ENCODE measurements at places on chromosomes 12 and 14. TPM values are rescaled to one million over a fixed set of nuclear protein-coding genes. Genes with fewer than 3 reads are reported as not detected.

GRCh38 chr12:131673888-131674257 lies 37.0 kb upstream of the SFSWAP start:
- no peak for DNase-seq

GRCh38 chr14:55114720-55115119 lies 14.3 kb upstream of the LGALS3 start:
- DNase-seq, result no peak

GRCh38 chr14:102902086-102902485 lies 20.4 kb upstream of the AMN start:
- no peak for DNase-seq

- no peak for DNase-seq
These were observed 135.7 kb downstream of the SCARB1 start for GRCh38 chr12:124727922-124728321.

DNA sequence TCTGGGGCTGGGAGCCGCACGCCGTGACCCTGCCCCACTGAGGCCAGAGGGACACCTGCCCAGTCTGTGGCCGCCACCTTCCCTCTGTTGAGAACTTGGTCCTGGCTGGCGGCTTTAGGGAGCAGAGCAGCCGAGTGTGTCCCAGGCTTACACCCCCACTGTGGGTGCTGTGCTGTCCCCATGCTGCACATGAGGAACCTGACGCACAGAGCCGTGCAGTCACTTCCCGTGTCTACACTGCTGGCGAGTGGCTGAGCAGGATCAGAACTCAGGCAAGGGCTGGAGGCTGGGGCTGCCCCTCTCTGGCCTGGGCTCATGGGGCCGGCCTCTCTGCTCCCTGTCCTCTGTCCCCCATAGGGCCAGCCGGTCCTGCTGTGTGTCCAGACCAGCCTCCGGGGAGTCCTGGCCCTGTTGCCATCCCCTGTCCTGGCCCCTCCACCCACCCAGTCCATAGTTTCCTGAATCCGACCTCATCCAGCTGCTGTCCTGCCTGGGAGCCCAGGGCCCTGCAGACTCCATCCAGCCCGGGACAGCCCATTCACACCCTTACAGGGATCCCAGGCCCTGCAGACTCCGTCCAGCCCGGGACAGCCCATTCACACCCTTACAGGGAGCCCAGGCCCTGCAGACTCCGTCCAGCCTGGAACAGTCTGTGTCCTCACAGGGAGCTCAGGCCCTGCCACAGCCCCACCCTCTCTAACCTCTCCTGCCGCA lies 10.3 kb downstream of the FBRSL1 start:
- no peak for DNase-seq

- no peak for DNase-seq
These were observed 284.5 kb upstream of the RTL1 start for GRCh38 chr14:101187816-101188570.

- no peak for DNase-seq
These were observed 98.6 kb downstream of the NEDD1 start for GRCh38 chr12:97005646-97006045.

- no peak for DNase-seq
These were observed 37.4 kb downstream of the PHLDA1 start for GRCh38 chr12:75994069-75994740.

DNA sequence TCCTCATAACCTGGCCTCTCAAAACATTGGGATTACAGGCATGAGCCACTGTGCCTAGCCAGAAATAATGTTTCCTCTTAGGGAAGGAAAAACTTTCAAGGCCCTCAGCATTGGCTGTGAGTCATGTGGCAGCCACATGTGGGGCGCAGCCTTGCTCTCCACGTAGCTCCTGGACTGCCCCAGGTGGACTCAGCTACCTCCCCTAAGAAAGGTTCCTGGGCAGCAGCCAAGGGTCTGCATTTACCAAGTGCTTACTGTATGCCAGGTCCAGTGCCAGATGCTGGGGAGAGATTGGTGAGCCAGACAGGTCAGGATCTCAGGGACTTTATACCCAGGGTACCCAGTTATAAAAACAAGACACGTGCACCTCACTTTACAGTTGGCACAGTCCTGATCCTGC lies 3.7 kb upstream of the TRPV4 start:
- no peak for DNase-seq

GRCh38 chr14:67285876-67286452 lies 44.7 kb downstream of the PALS1 start:
- DNase-seq, result no peak

- DNase-seq, result no peak
These were observed 25.4 kb upstream of the PELI2 start for GRCh38 chr14:56092763-56093162.

- DNase-seq, result no peak
These were observed 8.9 kb upstream of the MORN3 start for GRCh38 chr12:121678305-121678704.

DNA sequence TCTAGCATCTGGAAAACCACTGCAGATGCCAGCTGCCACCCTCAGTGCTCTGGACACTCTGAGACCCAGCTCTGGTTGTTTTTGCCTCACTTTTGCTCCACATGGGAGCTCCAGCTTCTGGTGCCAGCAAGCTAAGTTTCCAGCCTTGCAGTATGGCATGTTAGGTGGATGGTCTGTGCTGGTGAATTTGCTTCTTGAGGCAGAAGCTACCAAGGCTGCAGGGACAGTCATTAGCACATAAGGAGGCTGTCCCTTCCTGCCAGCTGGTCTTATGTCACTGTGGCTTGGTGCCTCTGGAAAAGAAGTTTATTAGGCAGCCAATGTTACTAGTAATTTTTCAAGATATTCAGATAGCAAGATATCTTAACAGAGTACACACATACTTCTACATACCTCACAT lies 64.2 kb upstream of the CSRP2 start:
- no peak for DNase-seq

GRCh38 chr14:77722301-77722700 lies 14.4 kb downstream of the SLIRP start:
- no peak for DNase-seq

Gene CAPZA3
- total RNA-seq, result not detected

Gene TAS2R8
- total RNA-seq, result not detected

Gene ANG
- 4.5 TPM for total RNA-seq

Gene BHLHE41
- total RNA-seq, result 34.5 TPM

Gene FGF6
- not detected for total RNA-seq

Gene RASSF9
- total RNA-seq, result 6.2 TPM

Gene GLI1
- total RNA-seq, result 0.92 TPM

Gene ETFBKMT
- total RNA-seq, result 6.4 TPM

Gene NEK9
- 102 TPM for total RNA-seq
